ENCODE measurements at places on chromosomes 7 and 10.
A peak's percentile ranks its signal among the peaks of the same experiment; 100 is the strongest.

- no peak for DNase-seq
Measured at GRCh38 chr10:22598478-22598877, 115.9 kb downstream of the PIP4K2A start.

DNA sequence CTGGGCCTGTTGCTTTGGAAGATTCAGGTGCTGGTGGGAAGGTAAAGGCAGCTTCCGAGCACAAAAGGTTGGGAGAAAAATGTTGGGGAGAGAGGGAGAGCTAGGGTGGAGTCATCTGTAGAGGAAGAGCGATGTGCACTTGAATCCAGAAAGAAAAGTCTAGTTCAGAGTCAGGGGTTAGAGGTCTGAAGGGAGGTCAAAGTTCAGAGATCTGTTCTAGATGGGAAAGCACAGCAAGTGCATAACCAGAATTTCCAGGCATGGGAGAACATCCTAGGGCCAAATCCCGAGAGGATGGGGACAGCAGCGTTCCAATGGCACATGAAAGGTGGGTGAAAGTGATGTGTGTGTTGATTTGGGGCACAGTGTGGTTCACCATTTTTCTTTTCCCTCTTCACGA is 51.5 kb upstream of the MKLN1 start:
- no peak for DNase-seq

DNA sequence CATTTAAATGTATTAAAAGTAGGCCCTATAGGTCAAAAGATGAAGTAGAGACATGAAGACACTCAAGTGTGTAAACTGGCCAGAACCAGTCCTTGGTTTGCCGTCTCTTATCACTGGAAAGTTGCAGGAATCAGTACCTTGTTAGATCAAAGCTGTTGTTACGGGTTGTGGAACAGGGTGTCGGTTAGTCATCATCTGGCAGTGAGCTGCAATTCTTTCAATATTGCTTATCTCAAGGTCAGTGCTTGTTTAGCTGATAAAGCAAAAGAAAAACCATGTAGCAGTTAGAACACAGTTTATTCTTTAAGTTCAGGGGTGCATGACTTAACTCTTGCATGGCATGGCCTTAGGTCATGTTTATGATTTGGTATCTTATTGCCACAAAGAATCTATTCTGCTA is 10.0 kb upstream of the SLC13A1 start:
- no peak for DNase-seq

- no peak for DNase-seq
Measured at GRCh38 chr10:35353395-35353794, 17.1 kb downstream of the CCNY start.

DNA sequence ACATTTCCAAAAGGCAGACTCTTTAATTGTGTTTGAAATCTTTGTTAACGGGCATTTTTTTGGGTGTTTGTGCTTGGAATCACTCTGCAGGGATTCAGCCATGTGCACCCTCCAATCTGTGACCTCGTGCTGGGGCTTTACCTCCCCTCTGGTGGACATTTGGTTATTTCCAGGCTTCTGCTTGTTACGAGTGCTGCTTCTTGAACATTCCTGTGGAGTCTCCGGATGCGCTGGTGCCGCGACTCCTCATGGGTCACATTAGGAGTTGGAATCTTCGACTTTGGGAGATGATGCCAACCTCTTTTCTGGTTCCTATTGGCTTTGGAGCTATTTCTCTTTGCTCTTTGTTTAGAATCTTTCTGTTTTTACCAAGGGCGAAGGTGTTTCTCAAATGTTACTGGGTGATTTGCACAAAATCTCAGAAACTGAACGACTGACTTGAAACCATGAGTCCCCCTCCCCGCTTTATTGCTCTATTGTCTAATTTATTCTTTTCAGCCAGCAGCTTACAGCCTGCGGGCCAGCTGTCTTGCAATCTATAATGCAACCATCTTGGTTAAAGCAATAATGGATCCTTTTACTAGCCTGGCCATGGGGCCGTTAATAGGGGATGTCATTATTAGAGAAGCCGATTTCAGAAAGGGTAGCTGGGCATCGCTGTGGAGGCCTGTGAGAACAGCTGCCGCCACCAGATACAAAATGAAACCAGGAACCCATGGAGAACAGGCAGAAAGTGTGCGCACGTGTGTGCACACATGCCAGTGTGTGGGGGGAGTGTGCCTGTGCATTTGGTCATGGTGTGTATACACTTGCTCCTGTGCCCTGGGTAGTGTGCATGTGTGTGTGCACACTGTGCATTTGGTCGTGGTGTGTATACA is 9.9 kb upstream of the DPYSL4 start:
- no peak for DNase-seq

DNA sequence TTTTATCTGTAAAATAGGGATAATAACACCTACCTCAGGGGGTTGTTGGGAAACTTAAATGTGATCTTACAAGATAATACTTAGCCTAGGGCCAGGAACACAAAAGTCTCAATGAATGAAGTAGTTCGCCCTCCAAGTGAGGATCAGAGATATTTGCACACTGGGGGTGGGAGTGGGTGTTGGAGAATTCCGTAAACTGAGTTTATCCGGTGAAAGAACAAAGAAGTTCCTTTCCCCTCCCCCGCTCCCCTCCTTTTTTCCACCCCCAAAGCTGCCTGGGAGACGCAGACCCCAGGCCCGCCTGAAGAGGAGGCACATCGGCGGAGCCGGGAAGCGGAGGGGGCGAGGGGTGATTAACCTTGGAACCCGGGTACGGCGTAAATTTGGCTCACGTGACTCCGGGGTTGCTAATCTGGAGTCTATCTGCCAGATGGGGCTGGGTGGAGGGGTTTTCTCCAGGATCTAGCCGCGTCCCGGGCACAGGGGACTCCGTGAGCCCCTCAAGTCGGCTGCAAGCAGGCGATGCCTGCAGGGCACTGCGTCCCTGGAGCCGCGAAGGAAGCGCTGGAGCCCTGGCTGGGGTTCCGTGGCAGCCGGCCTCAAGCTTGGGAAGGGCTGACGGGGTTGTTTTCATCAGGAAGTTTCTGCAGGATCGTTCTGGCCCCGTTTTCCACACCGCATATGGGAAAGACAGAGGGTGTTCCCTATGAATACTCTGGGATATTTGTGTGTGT is 1.4 kb upstream of the PODXL start:
- DNase-seq: no peak

GRCh38 chr7:98200364-98200763 is 10.9 kb upstream of the BHLHA15 start:
- no peak for DNase-seq

GRCh38 chr10:76113952-76114351 is 682.5 kb downstream of the LRMDA start:
- no peak for DNase-seq

DNA sequence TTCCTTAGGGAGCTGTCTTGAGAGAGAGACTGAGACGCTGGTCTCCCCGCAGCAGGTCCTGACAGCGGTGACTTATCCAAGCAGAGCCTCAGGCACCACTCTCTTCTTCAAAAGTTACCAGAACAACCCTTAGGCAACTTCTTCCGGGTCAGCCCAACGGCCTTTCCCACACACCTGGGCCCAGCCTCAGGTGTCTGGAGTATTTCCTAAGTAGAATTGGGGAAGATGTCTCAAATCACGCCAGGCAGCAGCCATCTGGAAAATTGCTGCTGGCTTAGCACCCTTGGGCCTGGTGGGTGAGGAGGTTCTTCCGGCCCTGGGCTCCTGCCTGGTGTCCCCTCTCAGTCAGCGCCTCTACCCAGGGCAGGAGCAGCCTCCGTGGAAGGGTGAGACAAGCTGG is 80.4 kb upstream of the ANLN start:
- no peak for DNase-seq

DNA sequence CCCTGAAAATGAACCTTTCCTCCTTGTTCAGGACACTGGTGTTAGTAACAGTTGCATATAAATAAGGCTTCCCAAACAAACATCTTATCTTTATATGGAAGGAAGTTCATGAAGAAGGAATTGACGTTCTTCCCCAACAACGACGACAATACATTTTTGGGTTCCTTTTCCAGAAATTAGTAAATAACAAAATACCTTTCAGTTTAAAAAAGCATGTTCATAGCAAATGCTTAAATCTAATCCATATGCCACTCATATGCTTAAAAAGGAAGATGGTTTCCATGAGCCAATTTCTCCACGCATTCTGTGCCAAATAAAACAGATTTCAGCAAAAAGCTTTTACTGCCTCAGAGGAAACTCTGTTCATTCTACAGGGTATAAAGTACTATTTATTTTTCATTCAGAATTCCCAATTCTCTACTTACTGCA is 182.6 kb downstream of the COBL start:
- DNase-seq: no peak

- no peak for DNase-seq
Measured at GRCh38 chr10:104873161-104873560, 232.1 kb downstream of the SORCS3 start.

DNA sequence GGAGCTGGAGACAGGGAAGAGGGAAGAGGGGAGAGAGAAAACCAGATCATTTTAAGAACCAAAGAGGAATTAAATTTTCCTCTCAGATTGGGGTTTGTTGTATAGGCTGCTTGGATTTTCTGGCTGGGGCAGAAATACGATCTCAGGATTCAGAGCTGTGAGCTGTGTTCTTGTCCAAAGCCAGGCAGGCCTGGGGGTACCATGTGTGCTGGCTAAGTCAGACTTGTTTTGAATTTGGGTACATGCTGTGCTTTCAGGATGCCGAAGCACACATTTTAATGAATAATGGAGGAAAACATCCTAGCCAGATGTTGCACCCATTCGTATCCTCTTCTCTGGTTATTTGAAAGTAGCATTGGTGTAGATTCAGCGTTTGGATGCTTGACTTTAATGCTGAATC is 170.3 kb upstream of the PODXL start:
- DNase-seq: no peak

- no peak for DNase-seq
Measured at GRCh38 chr10:553233-553632, 136.2 kb downstream of the DIP2C start.

DNA sequence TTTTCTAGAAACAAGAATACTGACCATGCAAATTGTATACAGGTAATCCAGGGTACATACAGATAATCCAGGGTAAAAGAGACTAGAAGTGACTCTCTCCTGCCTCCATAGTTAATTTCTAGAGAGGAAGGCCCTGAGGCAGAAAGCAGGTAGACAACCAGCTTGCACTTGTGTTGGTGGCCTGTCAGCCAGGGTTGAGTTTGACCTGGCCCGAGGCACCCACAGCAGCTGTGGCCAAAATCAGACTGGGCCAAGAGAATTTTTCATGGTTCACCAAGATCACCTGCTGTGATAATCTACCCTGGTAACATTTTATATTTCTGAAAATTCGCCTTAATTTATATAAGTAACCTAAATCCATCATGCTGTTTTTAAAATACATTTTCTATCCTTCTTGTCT is 386.5 kb upstream of the ETV1 start:
- DNase-seq: no peak

DNA sequence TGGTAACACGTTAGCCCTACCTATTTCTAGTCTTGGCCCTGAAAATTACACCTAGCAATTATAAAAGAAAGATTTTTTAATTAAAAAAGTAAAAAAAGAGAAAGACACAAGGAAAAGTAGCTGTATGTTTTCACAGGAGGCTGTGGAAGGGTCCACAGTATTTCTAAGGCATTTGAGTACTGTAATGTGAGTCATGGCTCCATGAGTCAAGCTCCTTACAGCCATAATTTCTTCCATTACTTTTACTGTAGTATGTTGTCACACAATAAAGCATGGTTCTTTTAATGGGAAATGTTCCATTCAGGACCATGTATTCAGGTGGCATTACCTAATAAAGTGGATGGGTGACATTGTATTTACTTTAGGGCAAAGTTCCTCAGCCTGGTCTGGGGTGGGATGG is 113.4 kb downstream of the GPR37 start:
- DNase-seq: peak; percentile 4

DNA sequence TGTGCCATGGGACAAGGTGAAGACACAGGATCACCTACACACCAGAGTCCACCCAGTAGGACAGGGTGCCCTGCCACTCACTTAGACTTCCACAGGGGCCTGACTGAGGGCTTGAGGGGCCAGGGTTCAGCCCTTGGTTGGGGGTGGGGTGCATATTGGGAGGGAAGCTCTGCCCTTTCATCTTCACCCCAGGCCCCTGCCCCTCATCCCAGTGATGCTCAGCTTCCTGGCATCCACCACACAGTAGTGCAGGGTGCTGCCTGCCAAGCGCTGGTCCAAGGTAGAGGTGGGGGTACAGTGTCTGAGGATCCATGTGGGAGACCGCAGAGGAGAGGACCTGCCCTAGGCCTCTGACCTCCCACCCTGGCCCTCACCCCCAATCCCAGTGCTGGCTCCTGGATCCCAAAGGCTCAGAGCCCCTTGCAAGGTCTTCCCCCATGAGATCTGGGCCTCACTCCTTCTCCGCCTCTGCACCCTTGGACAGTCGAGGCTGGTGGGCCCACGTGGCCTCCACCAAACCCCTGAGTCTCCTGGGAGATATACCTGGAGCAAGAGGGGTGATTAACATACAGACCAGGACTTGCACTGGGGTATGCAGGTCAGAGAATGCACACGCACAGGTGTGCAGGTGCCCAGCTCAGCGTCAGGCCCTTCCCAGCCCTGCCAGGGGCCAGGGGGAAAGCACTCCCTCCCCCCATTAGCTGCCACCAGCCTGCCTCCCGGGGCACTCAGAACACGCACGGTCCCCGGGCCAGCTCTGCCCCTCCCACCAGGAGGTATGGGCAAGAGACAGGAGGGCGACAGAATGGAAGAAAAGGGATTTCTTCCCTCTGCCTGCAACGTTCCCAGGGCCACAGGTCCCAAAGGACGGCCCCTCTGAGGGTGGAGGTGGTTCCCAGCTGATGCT is 8.6 kb upstream of the IRF5 start:
- DNase-seq: no peak

All from HS-5 (cell line).